ENCODE measurements at places on chromosomes 16 and 17.

DNA sequence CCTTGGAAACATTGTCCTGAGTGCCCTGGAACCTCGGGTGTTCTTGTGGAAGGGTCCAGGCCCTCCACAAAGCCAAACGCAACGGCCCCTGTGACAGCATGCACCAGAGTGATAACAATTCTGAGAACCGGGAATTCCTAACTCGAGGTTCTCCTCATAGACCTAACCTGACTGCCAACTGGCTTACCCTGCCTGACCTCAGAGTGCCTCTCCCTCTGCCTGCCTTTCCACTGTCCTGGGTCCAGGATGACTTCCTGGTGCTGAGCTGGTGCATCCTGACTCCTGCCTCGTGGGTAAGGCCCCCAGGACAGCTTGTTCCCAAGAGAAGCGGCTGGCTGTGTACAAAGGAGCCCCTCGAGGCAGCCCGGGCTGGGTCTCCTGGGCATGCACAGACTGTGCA is 51.8 kb downstream of the SRL start:
- no peak for DNase-seq

DNA sequence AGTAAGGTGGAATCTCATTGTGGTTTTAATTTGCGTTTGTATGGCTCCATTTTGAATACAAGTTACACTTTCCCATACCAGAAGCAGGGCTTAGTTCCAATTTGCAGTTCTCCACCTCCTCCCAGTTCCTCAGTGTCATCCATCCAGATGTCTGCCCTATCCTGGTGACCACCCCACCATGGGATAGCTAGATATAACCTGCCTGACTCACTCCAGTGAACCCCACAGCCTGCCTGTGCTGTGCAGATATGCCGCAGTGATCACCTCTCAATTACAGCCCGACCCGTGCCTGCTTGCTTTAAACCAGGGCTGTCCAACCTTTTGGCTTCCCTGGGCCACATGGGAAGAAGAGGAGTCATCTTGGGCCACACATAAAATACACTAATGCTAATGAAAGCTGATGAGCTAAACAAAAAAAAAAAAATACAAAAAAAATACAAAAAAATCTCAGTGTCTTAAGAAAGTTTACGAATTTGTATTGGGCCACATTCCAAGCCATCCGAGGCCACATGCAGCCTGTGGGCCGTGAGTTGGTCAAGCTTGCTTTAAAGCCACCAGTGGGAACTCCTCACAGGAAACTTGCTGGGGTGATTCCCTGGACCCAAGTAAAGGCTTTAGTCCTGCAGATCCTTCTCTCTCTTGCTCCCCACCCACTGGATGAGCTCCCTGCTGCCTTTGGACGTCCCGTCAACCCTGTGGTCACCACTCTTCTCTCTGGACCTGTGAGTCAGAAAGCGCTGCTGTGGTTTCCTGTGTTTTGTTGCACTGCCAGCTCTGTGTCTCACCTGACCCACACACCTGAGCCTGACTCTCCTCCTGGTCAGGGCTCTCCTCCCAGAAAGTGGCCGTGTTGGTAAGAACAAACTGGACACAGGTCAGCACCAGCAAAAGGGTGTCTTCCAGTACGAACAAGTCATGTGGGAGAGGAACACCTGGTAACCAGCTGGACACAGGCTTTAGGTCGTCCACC is 83.0 kb downstream of the EMP2 start:
- DNase-seq, result no peak

- no peak for DNase-seq
These were observed 356.9 kb downstream of the C16orf95 start for GRCh38 chr16:86960266-86960665.

- no peak for DNase-seq
These were observed 644 bp downstream of the NFAT5 start for GRCh38 chr16:69566240-69566980.

GRCh38 chr17:43398724-43399595 is at the start of gene ARL4D:
TSS of gene ARL4D (plus strand) at chr17:43398993. CDS start at chr17:43399733, 740 bp downstream.
- peak; percentile 79 for DNase-seq

- DNase-seq, result no peak
These were observed 27.7 kb downstream of the TPSG1 start for GRCh38 chr16:1197237-1197866.

DNA sequence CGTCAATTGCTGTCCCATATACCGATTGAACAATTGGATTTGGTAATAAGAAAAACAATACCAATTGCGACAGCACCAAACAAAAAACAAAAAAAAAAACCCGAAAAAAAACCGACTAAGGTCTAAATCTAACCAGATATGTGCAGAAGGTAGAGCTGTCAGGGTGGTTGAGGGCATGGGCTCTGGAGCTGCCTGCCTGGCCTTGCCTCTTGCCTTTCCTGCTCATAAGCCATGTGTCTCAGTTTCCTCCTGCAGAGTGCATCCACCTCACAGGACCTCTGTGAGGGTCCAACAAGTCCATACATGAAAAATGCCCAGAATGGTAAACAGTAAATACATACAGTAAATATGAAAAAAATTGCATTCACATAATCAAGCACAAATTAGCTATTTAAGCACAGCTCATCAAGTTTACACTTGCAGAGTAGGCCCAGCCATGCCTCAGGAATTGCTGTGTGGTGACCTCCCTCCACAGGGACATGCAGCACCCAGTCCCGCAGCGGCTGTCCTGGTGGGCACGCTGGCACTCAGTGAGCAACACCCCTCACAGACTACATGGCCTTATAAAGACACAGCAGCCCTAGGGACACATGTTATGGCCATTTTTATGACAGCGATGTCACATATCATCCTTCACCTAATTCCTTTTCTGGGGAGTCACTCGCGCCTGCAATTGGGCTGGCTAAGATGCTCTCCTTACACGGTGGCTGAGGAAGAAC is 17.9 kb downstream of the TBC1D28 start:
- no peak for DNase-seq

DNA sequence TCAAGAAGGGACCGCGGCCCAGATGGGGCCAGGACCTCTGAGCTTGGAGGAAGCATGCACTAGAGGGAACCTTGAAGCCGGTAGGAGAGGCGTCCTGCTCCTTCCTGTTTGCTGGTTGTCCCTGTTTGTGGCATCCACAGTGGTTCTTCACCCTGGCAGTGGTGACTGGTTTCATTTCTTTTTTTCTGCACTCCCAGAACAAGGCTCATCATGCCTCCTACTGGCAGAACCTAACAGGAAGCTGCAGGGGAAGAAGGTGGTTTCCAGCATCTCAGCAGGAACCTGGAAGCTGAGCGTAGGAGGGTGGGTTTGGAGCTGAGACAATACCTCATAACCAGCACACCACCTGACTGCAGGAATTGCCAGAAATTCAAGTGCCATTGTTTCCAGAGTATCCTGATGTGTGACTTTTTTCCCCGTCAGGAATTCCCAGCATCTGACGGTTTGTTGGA is 5.8 kb downstream of the TMEM231 start:
- DNase-seq, result no peak

DNA sequence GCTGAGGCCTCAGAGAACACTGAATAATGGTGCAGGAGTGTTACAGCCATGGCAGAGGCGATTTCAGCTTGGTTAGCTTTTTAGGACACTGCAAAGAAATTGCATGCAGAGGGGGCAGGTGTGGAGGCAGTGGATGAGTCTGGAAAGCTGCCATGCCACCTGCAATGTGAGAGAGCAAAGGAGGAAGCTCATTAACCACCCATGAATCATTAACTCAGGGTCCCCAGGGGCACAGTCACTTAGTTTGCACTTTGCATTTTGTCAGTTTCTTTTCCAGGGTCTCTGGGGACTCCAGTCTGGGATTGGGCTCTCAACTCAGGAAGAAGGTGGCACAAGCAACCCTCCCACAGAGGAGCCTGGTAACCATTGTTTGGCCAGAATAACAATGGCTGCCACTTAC is 132.9 kb downstream of the USP31 start:
- no peak for DNase-seq

GRCh38 chr17:82668024-82668630 is 19.9 kb upstream of the WDR45B start:
- DNase-seq, result no peak

- DNase-seq, result no peak
These were observed 885.8 kb downstream of the KCNJ2 start for GRCh38 chr17:71055128-71055527.

- DNase-seq, result no peak
These were observed 355.3 kb downstream of the SLC39A11 start for GRCh38 chr17:72737151-72737690.

GRCh38 chr17:31392856-31393748 is 1.6 kb downstream of the RAB11FIP4 start:
- DNase-seq, result no peak

GRCh38 chr17:44086364-44087311 is 16.1 kb downstream of the G6PC3 start:
- DNase-seq, result peak; percentile 30

DNA sequence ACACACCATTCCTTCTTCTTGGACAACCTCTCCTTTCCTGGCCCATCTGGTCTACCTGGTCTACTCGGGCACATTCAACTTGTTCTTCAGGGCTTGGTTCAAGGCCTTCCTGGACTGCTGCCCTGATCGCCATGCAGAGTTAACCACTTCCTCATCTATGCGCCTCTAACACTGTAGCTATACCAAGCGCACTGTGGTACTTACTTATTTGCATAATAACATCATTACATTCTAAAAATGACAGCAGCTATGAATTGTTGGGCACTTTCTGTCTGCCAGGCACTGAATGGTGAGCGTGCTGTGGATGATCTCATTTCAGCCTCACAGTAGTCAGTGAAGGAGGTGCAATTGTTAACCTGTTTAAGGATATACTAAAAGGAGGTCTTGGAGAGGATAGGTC is 66.9 kb upstream of the SDK2 start:
- DNase-seq, result no peak

DNA sequence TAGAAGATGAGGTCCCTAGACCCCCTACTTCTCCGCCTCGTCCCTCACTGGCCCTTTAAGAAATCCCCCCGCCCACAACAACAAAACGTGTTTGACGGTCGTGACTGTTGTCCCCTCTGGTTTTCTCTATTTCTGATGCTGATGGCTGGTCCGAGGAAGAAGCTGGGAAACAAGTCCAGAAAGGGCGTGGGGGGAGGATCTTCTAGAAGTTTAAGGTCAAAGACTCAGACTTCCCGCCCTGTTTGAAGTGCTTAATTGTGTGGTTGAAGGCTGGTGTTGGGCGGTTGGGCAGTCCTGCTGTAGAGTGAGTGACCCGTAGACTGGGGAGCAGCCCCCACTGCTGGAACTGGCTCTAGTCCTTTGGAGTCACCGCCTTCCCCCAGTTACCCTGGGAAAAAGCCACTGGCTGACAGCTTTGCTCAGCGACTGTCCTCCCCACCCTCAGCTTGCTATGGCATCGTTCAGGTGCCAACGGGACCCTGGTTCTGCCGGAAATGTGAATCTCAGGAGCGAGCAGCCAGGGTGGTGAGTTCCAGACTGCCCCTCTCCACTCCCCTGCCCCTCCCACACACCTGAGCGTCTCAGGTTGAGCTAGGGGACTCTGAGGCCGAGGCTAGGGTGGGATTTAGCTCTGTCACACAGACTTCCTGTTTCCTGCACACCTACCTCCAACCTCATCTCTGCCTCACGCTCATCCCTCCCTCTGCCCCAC is 1.6 kb downstream of the MLLT6 start:
- DNase-seq, result no peak

DNA sequence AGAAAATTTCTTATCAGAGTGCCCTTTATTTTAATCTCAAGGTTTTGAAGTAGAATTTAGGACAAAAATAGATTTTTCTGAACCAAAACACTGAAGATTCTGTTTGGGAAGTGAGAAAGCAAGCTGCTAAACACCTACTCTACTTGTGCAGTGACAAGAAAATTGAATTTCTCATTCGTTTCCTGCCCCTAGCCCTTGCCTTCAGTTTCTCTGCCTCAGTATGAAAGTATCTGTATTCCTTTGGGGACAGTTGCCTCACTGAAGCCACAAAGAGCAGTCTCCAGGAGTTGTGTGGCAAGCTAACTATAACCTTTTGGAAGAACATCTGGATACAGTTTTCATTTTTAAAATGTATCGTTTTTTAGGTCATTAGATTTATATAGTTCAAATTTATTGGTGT is 19.7 kb downstream of the MOSMO start:
- DNase-seq, result no peak

DNA sequence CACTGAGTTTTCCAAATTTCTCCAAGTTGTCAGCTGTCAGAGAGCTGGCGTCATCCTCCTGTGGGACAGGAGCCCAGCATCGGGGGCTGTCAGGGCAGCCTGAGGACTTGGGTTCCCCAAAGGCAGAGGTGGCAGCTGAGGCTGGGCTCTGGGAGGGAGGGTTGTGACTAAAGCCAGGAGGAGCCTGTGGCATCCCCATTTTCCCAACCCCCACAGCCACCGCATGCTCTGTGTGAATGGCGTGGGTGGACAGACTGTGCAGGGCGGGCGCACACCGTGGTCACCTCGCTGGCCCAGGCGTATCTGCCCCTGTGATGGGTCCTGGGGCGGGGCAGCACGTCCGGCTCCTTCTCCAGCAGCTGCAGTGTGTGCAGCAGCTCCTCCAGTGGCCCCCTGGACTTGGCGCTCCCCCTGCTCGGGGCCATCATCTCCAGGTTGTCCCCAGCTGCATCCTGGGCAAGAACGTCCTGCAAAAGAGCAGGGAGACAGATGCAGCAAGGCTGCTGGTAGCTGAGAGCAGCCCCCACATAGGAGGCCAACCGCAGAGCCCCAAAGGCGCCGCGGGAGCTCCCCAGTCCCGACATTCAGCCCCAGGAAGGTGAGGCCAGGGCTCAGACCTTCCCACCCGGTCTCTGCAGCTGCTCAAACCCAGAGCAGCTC is 24.8 kb downstream of the CEP131 start:
- DNase-seq, result no peak

DNA sequence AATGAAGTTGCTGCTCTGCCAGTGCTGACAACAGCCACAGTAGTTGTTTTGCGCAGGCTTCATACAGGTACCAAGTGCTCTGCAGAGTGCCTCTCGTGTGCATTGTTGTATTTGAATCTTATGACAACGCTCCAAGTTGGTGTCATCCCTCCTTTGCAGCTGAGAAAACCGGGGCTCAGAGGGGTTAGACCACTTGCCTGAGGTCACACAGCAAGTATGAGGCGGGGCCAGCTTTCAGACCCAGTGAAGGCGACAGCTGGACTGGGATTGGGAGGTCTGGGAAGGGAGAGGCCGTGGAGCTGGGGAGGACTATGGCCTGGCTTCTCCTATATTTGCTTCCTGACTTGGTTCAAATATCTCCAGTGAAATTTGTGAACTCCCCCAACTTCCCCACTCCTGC is 33.2 kb downstream of the WNT9B start:
- no peak for DNase-seq

- DNase-seq, result peak; percentile 83
These were observed 9.0 kb upstream of the ZFP90 start for GRCh38 chr16:68529931-68530701.

DNA sequence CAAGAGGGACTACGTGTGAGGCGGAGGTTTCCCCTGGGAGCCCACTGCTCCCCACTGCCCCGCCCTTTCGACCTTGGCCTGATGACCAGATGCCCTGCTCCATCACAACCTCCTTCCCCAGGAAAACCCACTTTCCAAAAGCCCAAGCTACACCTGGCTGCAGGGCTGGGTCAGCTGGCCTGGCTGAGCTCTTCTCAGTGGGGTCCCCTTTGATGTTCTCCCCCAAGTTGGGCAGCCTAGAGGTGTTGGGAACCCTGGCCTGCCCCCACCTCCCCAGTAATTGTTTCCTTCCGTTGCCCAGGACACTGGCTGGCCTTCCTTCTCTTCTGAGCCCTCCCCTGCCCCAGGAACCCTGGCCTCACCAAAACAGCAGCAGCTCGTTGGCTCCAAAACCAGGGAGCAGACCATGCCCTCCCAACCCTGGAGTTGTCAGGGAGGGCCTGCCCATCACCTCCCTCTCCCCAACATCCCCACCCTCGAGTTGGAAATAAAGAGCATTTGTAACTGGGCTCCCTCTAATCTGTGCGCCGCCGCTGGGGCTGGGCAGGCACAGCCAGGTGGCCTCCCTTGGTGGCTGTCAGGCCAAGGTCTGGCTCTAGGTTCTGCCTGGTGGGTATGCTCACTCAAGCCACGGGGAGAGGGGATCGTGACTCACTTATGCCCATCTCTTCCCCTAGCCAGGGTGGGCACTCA is 1.4 kb downstream of the CLDN9 start:
- no peak for DNase-seq
